ENCODE measurements at places on chromosomes 7 and 10.

- no peak for DNase-seq
These were observed 619 bp upstream of the LMTK2 start for GRCh38 chr7:98105942-98106544.

DNA sequence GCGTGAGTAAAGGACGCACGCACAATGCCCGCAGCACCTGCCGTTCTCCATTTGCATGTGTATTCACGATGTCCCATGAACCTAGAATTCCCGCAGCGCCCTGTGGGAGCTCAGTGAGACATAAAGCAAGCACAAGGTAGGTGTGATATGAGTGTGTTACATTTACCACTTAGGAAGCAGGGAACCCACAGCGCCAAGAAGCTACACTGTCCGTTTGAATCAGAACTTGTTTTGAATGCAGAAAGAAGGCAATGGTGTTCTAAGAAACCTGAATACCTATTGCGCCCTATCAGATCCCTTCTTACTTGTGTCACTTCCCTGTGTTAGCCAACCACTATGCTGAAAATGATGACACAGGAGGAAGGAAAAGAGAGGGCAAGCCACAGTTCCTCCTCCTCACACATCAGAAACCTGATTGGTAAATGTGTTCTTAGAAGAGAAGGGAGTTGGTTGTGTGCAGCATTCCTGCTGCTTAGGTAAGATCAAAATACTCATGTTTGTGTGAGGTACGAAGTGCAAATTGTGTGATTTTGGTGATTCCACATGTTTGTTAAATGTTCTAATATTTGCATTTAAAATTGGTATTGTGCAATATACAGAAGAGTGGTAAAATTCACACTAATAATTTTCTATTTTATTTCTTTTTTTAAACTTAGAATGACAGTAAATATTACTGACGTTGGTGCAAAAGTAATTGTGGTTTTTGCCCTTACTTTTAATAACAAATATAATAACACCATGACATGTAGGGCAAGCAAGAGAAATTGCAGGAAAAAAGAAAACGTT, 185.4 kb downstream of the SEC23IP start:
- DNase-seq = no peak

GRCh38 chr10:117432866-117433265, 57.6 kb upstream of the PDZD8 start:
- no peak for DNase-seq

- no peak for DNase-seq
These were observed 93.6 kb upstream of the IL6 start for GRCh38 chr7:22633286-22633953.

DNA sequence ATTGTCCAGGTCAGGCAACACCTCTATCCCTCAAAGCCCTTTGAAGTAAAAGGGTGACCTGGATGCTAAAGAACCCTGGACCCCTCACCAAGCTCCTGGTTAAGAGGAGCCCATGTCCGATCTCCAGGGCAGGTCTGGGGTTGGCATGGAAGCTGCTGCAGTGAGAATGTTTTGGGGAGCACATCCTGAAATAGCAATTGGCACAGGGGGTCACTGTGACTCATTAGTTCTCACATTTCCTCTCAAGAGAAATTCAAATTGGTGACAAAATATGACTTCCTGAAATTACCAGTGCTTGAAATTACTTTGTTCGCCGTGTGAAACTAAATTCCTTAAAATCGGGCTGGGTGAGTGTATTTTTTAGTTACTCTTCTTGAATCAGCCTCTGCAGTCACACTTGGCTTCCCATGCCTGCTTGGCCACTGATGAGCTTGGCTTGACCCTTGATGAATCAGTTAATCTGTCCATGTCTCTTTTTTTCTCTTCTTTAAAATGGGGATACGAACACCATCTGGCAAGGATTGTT, 18.8 kb upstream of the ARHGAP22 start:
- no peak for DNase-seq

- DNase-seq = no peak
These were observed 215.5 kb downstream of the SEMA3D start for GRCh38 chr7:84971360-84971759.

GRCh38 chr10:65798133-65798532, 1127.7 kb upstream of the LRRTM3 start:
- no peak for DNase-seq

GRCh38 chr10:127024685-127025435, 119.6 kb downstream of the DOCK1 start:
- no peak for DNase-seq

DNA sequence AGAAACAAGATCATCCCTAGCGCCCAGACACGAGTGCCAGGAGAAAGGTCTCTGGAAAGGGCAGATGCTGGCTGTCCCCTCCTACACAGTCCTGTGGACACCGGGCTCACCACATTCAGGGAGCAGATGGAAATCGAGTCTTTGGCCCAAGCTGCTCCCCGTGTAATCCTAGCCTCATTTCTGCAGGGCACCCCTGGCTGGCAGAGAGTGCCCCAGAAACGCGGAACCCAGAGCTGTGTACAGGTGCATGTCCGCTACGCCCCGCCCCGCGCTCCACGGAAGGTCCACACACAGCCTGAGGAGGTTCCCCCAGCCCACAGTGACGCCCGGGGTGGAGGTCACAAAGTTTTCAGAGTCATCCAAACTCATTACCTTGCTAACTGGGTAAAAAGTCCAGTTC, 202.8 kb downstream of the MAD1L1 start:
- no peak for DNase-seq

DNA sequence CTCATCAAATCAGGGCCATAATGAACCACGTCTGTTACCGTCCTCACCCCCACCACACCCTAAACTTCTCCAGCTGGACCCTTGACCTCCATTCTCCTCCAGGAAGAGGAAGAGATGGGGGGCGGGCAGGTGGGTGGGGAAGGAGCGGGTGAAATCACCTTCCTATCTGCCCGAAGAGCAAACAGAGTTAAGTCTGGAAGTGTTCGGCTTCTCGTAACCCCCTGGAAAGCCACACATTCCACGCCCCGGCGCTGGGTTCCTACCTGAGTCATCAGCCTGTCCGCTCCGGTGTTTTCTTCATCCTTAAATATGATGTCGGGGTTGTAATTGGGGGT, 736 bp downstream of the SHH start:
- no peak for DNase-seq

GRCh38 chr10:133126431-133127290, 33.4 kb upstream of the KNDC1 start:
- DNase-seq = no peak

- DNase-seq = no peak
These were observed 15.5 kb upstream of the DNAJC12 start for GRCh38 chr10:67853512-67853911.

GRCh38 chr10:93152136-93152535, 78.4 kb downstream of the CYP26A1 start:
- no peak for DNase-seq

GRCh38 chr10:89470628-89471027, 56.3 kb downstream of the IFIT5 start:
- no peak for DNase-seq

GRCh38 chr10:12481924-12482323, 132.6 kb downstream of the CAMK1D start:
- DNase-seq = no peak

DNA sequence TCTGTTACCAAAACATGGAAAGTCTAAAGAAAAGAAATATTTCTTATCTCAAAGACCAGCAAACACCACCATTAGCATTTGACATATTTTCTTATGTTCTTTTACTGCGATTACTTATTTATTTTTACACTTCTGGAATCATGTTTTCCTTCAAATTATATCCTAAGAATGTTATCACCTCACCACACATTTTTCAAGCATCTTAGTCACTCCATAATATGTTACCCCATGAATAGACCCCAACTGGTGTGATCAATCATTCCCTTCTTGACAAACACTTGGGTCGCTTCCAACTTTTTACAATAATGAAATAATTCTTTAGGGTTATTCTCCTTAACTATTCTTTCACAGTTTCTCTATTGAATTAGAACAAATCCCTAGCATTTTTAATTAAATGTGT, 67.4 kb downstream of the AMPH start:
- DNase-seq = no peak

- DNase-seq = no peak
These were observed 167.3 kb upstream of the MYO3A start for GRCh38 chr10:25766687-25767221.

GRCh38 chr10:109663122-109663521, 260.2 kb downstream of the XPNPEP1 start:
- DNase-seq = no peak

DNA sequence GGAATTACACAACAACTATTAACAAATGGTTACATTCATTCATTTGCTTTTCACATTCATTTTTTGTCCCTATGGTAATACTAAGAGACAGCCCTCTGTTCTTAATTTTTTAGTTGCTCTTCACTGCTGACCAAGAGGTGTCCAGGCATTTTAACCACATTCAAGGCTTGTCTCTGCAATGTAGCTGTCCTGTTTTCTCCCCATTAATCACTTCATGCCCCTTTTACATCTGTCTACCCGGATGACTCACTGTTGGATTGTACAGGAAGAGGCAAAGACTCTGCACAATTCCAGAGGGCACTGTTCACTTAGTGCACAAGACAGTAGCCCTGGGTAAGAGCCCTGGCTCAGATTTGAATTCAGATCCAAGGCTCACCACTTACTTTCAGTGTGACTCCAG, 168.5 kb downstream of the NOC3L start:
- DNase-seq = peak; percentile 7

GRCh38 chr7:152354061-152354460, 81.7 kb downstream of the KMT2C start:
- DNase-seq = no peak

- no peak for DNase-seq
These were observed 176.2 kb upstream of the CDCA7L start for GRCh38 chr7:22121702-22122474.

GRCh38 chr10:44393051-44393630, 8.2 kb upstream of the CXCL12 start:
- no peak for DNase-seq

DNA sequence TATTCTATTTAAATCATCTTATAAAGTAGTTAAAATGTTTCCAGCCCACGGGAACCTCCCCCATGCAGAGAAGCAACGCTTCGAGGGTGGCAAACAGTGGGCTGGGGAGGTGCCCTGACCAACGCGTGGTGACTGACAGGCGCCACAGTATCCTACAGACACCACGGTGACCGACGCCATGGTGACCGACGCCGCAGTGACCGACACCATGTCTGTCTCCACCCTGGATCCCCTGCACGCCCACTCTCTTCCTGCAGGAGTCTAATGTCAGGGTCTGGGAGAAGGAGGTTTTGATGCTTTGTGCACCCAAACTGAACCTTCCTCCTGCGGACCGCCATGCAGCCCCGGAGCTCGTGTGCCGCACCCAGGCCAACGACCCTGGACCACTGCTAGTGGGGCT, 464.4 kb downstream of the PTPRN2 start:
- DNase-seq = no peak

GRCh38 chr10:7322623-7323022, 88.2 kb downstream of the SFMBT2 start:
- DNase-seq = no peak

DNA sequence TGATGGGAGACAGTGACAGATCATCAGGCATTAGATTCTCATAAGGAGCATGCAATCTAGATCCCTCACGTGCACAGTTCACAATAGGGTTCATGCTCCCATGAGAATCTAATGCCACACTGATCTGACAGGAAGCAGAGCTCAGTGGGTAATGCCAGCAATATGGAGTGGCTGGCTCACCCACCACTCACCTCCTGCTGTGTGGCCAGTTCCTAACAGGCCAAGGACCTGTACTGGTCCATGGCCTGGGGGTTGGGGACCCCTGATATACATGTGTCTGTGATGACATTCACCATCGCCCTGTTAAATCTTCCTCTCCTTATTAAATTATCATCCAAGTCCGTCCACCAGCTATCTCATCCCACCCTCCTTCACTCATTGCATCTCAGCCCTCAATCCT, 118.4 kb downstream of the TEX36 start:
- no peak for DNase-seq

- no peak for DNase-seq
These were observed 20.9 kb downstream of the RGS10 start for GRCh38 chr10:119521443-119522204.

GRCh38 chr10:101602761-101603398, 14.8 kb downstream of the DPCD start:
- peak; percentile 17 for DNase-seq

- no peak for DNase-seq
These were observed 15.9 kb downstream of the ADAM12 start for GRCh38 chr10:126372396-126372795.

DNA sequence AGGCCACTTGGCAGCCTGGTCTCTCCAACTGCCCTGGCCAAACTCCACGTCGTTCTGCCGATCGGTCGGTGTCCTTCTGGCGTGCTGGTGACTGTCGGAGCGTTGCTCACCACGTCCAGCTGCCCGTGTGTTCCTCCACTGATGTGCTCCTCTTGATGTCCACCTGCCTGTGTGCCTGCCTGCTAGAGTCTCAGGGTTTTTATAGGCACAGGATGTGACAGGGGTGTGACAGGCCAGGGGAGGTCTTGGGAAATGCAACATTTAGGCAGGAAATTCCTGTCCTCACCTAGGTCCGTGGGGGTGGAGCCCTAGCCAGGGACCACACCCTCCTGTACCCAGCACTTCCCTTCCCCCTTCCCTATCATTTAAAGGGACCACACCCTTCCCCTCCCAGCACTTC, 25.2 kb upstream of the CFAP46 start:
- no peak for DNase-seq

GRCh38 chr7:120941064-120941463, 9.5 kb upstream of the ING3 start:
- no peak for DNase-seq

GRCh38 chr10:29980084-29980483, 79.3 kb downstream of the JCAD start:
- DNase-seq = no peak

DNA sequence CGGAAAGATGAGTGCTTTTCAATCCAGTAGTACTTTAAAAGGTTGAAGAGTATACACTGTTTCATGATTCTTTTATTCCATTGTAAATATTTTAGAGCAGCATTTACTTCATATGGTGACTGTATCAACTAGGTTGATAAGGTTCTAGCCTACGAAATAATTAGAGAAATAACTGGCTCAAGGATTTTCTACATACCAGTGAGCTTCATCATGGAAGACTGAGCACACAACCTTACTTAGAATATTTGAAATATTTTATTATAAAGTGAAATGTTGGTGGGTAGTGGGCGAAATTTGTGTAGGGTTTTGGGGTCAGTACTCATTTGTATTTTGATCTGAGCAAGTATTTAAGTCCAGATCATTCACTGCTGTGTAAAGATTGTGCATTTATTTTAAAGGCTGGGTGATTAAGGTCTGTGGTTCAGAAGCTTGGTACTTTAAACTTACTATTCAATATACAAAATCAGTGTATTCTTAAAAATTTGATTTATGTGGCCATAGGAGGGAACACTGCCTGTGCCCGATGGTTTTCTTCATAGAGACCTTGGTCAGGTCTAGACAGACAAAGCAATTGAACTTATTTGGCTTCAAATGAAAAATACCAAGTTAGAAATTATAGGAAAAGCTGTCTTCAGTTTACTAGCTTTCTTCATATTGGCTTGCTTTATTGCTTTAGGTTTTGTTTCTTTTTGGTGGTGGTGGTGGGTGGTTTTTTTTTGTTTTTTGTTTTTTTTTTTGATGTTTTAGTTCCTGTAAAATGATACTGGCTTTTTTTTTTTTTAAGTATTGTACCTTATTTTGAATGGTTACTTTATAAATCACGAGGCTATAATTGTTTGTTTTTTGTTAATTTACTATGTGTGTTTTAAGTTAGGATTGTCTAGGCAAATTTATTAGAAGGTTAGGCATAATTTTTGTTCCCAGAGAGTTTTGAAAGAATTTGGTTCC, 3.0 kb downstream of the KMT2E start:
- no peak for DNase-seq
